ENCODE measurements at places on chromosomes 4 and X.

- DNase-seq, result no peak
These were observed 1.2 kb upstream of the TMSB4X start for GRCh38 chrX:12973561-12974304.

DNA sequence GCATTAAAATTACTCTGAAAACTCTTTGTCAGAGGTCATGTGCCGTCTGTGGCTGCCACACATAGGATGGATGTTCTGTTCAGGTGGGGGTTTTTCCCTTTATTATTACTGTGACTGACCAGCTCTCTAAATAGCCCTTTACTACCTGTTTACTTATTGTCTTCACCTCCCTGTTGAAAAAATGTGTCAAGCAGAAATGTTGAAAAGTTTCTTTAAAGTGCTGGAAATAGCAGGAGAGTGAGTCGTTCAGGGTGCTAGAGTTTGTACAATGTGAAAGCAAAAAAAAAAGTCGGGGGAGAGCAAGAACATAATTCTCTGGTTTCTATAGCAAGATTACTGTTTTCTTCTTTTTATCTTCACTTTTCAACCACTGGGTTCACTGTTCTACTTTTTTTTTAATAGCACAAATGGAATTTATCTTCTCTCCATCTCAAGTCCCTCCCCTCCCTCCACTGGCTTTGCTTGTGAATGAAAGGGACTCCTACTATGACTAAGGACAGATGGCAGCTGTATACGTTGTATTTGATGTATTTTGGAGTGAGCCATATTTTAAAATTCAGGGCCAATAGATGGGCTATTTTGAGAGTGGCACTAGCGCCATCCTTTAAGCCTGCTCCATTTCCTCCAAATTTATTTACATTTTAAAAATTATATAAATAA, 33.3 kb downstream of the ARX start:
- no peak for DNase-seq

- no peak for DNase-seq
These were observed 68.4 kb downstream of the MFAP3L start for GRCh38 chr4:169957785-169958184.

GRCh38 chr4:132063829-132064228, 1085.3 kb upstream of the PCDH10 start:
- DNase-seq, result no peak

DNA sequence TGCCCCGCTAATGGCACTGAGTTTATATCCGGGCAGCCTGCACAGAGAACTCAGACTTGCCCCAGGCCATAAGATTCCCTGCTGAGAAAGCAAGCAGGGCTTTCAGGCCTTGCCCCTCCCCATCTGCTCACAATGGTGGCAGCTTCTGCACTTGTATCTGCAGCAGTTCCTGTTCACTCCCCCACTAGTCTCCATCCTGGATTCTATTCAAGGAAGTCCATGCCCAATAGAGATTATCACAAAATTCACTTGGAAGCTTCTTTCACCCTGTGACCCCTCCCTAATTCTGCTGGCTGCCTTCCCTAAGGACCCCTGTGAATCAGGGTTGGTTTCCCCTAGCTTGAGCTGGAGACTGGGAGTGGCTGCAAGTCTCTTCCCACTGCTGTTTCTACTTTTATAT, 34.5 kb upstream of the UCP1 start:
- no peak for DNase-seq

- no peak for DNase-seq
These were observed 12.3 kb downstream of the ABCD1 start for GRCh38 chrX:153736871-153737441.

- no peak for DNase-seq
These were observed 18.2 kb downstream of the SH3RF1 start for GRCh38 chr4:169252339-169253112.

DNA sequence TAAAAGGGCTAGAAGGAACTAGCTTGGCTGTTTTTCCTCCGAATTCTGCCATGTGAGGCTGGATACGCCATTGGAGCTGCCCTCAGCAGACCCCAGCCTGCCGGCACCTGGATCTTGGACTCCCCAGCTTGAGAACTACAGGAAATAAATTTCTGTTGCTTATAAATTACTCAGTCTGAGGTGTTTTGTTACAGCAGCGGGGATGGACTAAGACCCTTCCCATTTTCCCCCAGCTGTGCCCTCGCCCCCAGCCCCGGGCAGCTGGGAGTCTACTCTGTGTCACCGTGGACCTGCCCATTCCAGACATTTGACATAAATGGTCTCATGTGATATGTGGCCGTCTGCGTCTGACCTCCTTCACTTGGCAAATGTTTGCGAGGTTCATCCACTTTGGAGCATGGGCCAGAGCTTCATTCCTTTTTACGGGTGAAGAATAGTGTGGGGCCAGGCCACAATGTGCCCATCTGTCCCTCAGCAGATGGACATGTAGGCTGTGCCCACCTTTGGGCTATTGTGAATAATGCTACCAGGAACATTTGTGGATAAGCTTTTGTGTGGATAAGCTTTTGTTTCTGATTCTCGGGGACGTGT, 30.7 kb upstream of the SPON2 start:
- no peak for DNase-seq

GRCh38 chr4:36255577-36255976, 11.3 kb upstream of the ARAP2 start:
- DNase-seq, result no peak

- no peak for DNase-seq
These were observed 127.8 kb upstream of the TBL1X start for GRCh38 chrX:9337046-9337445.
